NCI-H1694 (cell line): ENCODE measurements at places on chromosomes 3 and 15.

DNA sequence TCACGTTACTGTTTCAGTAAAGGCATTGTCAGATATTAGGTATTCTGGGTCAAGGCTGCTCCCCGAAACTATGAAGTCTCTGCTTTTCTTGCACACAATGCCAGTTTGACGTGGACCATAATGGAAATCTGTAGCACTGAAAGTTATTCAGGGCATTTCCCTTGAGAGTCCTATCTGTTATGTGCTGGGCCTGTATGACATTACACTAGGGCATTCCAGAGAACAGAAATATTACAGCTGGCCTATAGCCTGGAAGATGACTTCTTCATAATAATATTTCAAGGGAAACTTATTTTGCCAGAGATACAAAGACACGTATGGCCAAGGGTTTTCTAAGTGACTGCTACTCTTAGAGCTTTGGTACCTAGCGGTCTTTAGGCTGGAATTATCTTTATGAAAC, 613.6 kb upstream of the CBLB start:
- DNase-seq: no peak

GRCh38 chr3:15220661-15221060, 14.6 kb downstream of the CAPN7 start:
- DNase-seq: no peak

GRCh38 chr15:99409560-99409959, 156.2 kb upstream of the MEF2A start:
- no peak for DNase-seq

DNA sequence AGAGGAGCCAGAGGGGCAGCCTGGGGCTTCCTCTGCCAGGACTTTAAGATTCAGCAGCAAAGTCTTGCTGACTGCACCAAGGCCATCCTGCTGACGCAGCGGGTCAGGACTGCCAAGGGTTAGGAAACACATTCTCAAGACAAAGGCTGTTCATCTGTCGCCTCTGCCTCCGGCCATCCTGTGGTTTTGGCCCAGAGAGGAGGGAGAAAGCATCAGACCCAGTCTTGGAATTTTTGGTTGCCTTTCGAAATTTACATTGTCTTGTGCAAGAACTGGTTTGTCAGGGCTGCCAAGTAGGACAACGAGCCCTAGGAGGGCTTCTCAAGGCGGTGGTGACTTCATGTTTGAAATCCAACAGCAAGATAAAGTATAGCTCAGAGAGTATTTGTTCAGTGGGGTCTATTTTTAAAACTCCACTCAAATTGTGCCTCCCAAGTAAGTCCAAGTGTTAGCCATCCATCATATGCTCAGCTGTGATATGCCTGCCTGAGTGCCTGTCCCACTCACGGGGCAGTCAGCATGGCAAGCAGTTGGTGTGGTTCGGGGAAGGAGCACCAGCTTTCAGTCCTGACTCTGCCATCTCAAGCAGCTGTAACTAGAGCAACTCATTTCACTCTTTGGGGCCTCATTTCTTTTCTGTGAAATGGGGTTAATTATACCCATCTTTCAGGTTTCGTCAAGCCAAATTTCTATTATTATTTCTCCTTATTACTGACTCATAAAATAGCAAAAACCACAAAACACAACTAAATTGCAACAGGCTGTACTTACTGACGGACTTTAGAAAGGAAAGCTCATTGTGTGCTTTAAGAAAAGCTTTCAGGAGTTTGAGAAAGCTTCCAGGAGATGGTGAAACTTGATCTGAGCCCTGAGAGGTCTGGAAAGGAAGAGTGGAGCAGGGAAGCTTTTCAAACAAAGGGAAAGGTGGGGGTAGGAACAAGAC, 42.4 kb upstream of the RHO start:
- DNase-seq: no peak

DNA sequence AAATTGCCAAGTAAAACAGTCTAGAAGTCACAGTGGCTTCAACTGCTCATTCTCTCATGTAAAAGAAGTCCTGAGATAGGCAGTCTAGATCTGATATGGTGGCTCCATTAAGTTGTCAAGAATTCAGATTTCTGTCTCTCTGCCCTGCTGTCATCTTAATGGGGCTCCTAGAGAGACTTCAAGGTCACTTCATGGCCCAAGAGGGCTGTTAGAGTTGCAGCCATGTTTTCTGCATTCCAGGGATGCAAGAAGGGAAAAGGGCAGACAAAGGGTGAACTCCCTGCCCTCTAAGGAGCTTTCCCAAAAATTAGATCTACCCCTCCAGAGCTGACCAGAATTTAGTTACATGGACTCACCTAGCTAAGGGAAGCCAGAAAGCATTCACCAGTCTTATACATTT, 23.1 kb downstream of the ABHD2 start:
- no peak for DNase-seq

- no peak for DNase-seq
These were observed 142.0 kb upstream of the TOPAZ1 start for GRCh38 chr3:44099566-44100297.

GRCh38 chr3:71149959-71150954, 433.3 kb downstream of the FOXP1 start:
- DNase-seq: no peak

DNA sequence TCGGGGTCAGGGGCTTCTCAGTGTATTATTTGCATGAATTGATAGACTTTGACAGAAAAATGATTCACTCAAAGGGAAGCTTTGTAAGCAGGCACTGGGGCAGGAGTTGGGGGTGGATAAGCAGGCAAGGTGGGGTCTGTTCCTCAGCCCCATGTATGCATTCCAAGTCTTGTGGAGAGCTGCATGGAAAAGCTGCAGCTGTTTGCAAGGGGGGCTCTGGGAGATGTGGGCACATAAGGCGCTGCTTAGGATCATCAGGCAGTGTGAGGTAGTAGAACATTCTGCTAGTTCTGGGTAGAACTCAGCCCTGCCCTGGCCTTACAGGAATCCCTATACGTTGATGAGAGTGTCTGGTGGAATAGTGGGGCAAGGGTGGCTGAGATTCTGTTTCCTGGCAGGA, 154.2 kb upstream of the LRIG1 start:
- no peak for DNase-seq

GRCh38 chr15:95304151-95304946, 1026.2 kb upstream of the NR2F2 start:
- DNase-seq: no peak

DNA sequence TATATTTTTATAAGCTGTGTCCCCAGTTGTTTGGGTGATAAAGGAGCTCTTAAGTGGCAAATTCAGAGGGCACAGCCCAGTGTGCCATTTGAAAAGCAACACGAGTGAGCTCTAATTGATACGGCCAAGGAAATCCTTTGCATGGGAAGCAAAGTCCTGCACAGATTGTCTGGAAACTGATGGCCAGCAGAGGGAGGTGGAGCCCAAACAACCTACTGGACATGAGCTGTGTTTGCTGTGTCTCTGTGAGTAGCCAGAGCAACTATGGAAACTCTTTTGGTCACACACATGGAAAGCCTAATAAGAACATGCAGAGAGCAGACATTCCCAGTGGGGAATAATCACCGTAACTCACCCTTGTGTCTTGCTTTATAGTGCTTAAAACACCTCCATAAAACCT, 24.4 kb downstream of the ONECUT1 start:
- DNase-seq: no peak

DNA sequence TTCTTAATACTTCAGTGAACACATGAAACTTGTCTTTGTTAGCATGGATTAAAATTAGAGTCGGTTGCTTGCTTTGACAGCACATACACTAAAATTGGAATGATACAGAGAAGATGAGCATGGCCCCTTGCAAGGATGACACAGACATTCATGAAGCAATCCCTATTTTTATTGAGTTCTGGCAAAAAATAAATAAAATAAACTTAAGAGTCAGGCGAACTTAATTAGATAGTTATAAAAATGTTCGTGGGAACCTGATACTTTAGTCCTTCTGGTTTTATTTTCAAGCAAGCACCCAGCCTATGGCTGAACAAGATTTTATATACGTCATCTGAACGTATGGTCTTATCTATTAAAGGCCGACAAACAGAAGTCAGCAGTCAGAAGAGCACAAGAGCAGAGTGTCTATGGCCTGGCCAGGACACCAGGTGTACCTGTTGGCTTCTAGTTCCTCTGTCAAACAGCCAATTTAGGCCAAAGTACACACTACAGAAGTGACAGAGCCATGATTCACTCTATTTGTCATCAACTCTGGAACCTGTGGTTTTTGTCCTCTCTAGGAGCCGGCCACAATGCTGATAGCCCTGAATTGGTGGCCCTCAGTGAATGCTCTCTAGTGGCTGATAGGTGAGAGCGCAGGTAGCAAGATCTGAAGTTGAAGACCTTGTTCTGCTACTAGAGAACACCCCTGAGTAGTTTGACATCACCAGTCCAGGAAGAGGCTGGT, 64.3 kb downstream of the LEO1 start:
- no peak for DNase-seq

- DNase-seq: no peak
These were observed 49.3 kb downstream of the CEP152 start for GRCh38 chr15:48761393-48762158.

DNA sequence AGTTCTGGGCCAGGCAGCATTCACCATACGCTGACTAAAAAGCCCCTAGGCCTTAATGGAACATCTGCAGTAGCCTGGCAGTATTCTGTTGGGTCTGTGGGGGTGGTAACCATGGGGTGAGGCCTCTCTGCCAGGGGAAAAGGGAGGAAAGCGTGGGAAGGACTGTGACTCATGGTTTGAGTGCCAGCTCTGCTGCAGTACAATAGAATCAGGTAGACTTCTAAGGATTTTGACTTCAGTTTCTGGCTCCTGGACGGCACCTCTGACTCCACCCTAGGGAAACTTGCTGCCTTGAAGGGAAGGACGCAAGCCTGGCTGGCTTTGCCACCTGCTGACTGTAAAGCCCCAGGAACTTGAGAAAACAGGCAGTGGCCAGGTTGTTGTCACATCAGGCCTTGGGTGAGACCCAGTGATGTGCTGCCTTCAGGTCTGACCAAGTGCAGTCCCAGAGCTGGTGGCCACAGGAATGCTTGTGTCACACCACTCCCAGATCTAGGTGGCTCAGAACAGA, 148.6 kb downstream of the SUCNR1 start:
- no peak for DNase-seq

DNA sequence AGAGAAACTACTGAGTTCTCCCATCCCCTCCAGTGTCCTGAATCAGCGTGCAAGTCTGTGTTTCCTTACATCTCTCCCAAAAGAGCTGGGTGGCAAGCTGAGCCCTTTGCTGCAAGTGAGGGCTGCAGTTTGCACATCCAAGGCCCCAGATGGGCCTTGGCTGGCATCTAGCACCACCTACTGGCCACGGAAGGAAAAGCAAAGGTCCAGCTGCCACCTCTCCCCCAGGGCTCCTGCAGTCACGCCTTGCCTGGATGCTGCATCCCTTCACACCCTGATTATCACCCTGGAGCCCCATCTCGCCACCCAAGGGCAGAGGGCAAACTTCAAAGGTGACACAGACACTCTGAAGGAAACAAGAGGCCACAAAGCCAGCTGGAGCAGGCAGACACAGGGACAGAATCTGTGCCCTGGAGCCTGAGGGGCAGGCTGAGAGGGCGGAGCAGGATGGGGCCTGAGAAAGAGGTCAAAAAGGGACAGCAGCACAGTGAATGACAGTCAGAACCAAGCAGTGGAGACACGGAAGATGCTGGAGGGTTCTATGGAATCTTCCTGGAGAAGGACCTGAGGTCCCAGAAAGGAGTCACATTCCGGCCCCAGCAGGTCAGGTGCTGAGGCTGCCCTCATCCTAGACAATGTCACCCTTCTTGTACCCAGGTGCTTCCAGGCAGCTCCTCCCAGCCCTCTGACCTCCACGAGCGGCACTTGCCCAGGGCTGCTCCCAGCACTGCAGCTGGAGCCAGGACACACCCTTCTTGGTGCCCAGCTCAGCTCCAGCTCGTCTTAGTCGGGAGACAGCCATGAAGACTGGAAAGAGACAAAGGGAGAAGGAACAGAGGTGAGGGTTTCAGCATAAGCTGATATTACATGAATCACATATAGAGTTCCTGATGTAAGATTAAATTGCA, 18.3 kb upstream of the NTRK3 start:
- DNase-seq: peak; percentile 67

DNA sequence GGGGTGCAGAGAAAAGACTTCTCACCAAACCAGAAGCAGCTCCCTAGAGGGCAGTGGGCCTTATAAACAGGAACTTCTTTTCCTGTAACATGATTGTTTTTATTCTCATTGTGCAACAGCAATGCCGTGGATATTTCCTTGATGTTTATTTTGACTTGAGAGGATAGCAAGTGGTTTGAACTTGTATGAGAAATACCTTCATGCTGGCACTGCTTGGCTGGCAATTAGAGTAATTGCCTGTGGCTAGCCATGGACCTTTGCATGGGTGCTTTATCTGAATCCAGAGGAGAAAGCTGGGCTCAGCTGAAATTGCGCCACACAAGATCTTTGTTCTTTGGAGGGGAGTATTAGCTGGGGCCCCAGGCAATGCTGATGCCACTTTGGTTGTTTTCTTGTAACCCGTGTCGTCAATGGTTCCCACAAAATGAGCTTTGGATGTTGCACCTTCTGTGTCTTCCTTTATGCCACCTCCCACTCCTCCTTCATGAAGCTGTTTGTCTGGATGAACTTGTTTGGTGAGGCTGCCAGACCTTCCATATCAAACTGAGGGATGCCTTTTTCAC, 37.9 kb downstream of the CMTM8 start:
- no peak for DNase-seq

- no peak for DNase-seq
These were observed 15.7 kb upstream of the MEF2A start for GRCh38 chr15:99550077-99550476.

DNA sequence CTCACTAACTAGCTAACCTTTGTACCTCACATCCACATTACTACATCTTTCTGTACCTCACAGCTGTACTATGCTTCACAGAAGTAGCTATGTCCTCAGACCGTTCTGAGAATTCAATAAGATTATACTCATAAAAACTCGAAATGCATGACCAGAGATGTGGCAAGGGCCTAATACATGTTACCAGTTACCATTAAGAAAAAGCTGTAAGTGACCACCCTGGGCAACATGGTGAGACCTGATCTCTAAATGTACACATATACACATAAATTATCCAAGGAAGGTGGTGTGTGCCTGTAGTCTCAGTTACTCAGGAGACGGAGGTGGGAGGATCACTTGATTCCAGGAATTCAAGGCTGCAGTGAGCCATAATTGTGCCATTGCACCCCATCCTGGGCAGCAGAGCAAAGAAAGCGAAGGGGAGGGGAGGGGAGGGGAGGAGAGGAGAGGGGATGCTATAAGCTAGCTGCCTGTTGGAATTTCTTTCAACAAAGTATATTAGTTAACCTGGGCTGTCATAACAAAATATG, 482.6 kb upstream of the ZNF717 start:
- DNase-seq: no peak

GRCh38 chr15:78076231-78077052, 1.1 kb downstream of the TBC1D2B start:
- DNase-seq: no peak

DNA sequence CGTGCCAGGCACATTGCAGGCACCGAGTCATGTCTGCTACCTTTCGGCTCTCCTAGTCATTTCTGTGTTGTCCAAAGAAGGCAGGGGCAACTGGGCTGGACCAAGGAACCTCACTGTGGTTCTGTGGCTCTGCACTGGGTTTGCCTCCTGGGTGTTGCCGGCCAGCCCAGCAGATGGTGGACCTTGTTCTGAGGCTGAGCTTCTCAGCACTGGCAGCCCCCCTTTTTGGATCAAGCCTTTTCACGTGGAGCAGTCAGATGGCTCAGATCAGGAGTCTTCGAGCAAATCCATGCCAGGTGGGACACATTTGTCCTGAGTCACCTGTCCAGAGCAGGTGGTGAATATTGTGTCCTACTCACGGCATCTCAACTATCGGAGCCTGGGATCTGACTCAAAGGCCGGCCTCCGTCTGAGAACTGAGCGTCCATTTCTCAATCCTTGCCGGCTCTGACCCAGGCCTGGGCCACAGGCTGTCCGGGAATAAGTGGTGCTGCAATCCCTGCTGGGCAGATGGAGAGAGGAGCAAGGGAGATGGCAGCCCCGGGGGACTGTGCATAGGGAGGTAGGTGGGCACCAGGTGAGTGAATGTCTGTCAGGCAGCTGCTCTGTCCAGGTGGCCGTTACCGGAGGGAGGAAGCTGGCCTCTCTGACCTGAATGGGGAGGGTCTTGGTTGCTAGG, at the start of gene IL16:
Gene IL16, plus strand, starts transcription at position 304 of the 679 bp plus-strand sequence. CDS start 28,521 bp downstream, outside the sequence.
- DNase-seq: no peak
